Left forelimb (tissue), 1 donor: ENCODE measurements at places on chromosomes 6 and 20.

DNA sequence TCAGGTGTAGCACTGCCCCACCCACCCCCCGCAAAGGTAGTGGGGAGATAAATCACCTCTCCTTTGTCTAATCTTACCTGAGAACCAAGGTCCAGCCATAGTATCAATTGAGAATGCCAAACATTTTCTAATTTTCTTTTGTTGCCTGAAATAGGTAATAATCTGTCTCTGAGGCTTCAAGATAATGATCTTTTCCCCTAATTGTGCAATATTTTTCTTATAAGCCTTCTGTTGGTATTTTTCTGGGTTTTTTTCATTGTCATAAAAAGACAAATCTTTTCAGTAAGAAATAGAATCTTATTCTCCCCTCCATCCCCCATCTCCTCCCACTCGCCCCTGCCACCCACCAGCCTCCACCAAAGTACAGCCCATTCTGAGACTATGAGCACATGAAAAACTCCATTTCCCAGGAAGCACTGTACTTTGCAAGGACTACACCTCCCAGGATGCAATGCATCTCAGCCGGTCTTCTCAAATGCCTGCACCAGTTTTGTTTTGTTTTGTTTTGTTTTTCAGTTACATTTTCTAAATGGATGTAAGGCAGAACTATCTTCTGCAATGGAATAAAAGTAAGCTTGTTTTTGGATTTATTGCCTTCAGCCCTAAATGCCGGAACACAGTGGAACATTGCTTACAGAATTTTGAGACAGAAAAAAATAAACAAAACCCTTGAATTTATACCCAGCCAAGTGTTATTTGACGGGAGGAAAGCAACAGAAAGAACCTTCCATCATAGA, 268.0 kb downstream of the TFAP2A start:
- DNase-seq: no peak

- peak; percentile 79 for DNase-seq
Observed at GRCh38 chr6:53725791-53726575, 60.4 kb upstream of the KLHL31 start.

DNA sequence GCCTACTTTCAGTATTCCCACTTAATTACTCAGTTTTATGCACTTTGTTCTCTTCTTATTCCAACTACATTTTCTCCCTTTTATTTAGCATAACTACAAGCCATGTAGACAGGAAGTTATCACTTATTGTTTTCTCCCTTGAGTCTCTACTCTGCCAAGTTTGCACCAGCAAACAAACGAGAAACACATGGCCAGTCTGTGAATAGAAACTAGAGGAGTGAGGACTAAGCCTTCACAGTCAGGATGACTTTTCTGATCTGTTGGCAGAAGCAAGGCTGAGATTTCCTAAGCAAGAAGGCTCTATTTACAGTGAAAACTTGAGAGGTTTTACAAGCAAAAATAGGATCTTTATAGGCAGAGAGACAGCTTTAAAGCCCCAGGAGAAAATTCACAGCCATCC, 69.8 kb upstream of the TINAG start:
- DNase-seq: no peak

DNA sequence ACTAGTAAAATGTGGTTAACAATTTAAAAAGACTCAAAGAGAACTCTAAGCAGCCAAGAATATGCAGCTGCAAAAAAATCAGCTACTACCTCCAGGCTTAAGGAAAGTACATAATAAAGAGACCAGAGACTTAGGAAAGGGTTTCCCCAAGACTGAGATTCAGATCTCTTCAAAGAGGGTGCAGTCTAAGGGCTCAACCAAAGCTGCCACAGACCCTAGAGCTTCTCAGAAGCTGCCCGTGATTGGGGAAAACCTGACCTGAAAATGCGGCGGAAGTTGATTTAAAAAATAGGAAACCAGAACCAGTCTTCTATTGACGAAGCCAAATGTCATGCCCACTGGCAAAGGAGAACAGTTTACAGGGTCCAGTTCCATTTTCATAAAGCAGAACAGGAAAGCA, 516.8 kb upstream of the MARCKS start:
- DNase-seq: no peak

DNA sequence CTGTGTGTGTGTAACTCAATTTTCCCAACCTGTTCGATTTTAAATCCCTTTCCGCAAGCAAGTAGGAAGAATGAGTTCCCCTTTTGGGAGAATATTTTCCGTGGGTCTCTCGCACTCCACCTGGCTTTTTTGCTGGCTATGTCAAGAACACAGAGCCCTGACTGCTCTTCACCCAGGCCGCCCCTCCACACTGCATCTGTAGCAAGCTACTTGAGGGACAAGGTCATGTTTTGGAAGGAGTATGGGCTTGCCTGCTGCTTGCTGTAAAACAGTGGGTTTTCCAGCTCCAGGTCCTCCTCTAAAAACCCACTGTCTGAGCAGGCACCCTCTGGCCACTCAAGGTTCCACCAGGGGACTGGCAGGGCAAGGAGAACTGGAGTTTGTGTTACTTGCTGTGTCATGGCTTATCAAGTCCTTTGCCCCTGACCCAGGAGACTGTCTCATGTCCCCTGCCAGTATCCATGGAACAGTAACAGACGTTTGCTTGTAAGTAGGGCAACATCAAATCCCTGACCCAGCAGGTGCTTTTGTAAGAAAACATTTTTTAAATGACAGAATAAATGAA, 35.5 kb upstream of the SYNJ2 start:
- no peak for DNase-seq

- DNase-seq: no peak
Observed at GRCh38 chr6:138467901-138468300, 31.4 kb downstream of the NHSL1 start.

DNA sequence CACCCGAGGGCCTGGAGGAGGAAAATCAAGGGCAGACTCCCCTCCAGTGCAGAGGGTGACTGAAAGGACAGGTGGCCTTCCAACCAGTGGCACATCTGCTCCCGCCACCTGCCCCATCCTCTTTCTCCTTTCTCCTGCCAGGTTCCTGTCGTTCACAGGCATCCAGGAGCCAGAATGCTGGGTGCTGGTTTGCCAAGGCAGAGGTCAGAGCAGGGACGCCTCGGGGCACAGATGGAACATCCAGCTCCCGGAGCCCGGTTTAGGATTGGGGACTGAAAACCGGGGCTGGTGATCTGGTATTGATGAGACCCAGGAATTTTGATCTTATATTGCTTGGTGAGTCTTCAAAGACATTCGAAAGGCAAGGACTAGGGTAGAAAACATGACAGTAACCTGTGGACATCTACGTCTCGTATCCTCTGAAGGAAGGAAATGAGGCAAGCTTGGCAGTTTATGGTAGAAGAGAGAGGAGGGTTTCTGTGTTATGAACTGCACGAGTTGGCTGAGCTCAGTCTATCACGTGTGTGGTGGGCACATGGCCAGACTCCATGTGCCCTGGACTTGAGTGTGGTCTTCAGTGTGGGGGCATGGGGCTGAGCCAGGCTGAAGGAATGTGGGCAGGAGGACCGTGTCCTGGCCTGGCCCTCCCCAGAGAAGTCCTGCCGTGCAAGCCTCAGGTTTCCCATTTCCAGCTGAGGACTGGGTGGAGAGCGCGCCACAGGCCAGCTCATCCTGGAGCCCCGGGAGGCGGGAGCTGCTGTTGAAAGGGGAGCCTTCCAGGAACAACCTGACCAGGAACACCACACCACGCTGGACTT, 74.2 kb downstream of the IRF4 start:
- no peak for DNase-seq

DNA sequence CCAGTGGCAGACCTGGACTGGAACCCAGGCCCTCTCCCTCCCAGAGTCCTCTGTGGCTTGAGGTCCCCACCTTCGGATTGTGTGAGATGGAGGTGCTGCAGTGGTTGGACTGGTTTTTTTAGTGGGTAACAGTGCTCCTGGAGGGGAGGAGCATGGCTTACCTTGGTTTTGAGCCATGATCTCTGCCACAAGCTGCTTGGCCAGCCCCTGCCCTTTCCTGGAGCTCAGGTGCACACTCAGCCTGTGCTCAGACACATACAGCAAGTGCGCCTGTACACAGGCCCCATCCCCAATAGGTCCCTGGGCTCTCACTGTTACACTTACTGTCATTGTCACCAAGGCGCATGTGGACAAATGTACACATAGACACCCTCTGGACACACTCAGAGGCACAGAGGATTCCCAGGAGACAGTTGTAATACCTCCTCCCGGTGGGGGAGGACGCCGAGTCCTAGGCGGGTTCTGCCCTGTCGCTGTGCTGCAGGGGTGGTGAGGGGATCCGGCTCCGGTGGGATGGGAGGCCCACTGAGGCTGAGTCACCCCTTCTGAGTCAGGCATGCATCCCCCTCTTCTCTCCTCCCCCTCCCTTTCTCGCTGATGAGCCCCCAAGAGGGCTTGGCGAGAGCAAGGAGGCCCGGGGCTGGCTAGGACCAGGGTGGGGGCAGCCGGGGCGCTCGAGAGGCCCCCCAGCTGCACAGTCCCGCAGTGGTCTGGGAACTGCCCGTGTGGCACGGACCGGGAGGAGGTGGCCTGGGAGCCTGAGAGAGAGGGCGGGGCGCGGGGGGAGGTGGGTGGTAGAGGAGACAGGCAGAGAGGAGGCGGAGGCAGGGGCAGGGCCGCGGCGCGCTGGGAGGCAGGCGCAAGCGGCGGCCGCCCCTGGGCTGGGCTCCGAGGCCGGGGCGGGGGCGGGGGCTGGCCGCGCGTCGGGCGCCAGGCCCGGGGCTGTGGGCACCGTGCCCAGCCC, 522 bp upstream of the EPB41L1 start:
- DNase-seq: peak; percentile 86

GRCh38 chr20:25036331-25036936, 21.5 kb downstream of the ACSS1 start:
- no peak for DNase-seq

- no peak for DNase-seq
Observed at GRCh38 chr20:58296051-58296837, 13.3 kb upstream of the RAB22A start.

GRCh38 chr20:14576196-14576877, 238.9 kb upstream of the FLRT3 start:
- DNase-seq: no peak

- peak; percentile 62 for DNase-seq
Observed at GRCh38 chr6:107679457-107679856, 144.7 kb downstream of the SCML4 start.

- no peak for DNase-seq
Observed at GRCh38 chr6:18147160-18147559, 7.7 kb downstream of the TPMT start.

DNA sequence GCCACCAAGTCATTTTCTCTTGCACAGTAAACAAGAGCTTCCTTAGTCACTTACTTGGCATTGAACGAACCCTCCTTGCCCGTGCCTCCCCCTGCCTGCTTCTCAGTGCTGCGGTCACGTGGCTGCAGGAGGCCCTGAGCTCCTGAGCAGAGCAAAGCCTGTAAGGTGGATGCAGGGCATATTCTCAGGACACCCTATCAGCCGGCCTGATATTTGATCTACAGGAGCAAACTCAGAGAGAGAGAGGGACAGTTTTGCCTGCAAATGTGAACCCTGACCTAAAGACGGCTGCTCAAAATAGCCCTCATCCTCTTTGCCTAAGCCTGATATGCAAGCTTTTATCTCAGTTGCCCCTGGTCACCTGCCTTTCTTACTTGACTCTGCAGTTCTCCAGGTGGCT, 93.0 kb upstream of the POPDC3 start:
- no peak for DNase-seq

GRCh38 chr6:157184202-157185015, 138.9 kb downstream of the TMEM242 start:
- DNase-seq: peak; percentile 78

DNA sequence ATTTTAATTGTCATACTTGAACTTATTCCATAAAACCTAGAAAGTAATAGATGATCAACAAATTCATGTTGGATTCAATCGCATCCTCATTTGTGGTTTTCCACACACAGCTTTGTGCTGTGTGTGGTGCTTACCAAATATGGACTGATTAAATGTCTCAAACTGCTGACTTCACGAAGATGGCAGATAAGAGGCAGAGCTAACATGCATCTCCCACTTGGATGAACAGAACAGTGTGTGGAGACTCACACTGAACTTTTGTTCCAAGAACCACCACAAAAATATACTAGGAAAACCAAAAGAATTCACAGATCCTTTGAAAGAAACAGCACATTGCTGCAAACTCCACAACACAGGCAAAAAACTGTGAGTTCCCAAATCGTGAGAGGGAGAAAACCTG, 603.7 kb downstream of the TENT5A start:
- DNase-seq: no peak

DNA sequence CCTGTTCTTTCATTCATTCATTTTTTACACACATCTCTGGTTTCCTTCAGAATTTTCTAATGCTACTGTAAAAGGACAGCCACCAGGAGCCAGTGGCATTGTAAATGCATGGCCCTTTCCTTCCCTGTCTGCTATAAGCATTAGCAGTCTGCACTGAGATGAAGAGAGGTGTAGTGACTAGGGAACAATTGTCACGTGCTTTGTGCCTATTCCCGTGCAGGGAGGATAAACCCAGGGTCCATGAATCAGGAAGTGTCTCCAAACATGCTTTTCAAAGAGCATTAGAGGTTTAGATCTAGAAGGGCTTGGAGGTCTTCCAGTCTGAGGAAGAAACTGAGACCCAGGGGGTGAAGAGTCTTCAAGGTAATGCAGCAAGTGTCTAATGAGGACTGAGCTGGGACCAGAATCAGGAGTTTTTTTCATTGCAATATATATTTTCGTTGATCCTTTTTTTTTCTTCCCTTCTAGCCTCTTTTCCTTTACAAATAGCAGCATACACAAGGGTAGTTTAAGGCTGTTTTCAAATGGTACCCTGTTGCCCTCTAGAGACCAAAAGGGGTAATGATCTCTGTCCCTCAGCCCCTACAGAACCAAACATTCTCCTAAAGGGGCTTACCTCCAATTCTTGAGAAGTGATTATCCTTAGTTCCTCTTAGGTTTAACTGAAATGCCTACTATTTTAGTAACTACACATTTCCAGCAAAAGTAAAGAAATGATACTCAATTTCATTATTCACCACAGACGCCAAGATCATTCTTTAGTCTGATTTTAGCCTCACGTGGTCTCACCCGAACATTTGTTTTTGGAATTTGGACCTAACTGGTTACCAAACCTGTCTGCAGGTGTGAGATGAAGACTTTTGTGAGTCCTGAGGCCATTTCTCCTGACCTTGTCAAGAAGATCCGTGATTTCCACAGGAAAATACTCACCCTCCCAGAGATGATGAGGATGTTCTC, 6.6 kb downstream of the TRIM15 start:
- no peak for DNase-seq

DNA sequence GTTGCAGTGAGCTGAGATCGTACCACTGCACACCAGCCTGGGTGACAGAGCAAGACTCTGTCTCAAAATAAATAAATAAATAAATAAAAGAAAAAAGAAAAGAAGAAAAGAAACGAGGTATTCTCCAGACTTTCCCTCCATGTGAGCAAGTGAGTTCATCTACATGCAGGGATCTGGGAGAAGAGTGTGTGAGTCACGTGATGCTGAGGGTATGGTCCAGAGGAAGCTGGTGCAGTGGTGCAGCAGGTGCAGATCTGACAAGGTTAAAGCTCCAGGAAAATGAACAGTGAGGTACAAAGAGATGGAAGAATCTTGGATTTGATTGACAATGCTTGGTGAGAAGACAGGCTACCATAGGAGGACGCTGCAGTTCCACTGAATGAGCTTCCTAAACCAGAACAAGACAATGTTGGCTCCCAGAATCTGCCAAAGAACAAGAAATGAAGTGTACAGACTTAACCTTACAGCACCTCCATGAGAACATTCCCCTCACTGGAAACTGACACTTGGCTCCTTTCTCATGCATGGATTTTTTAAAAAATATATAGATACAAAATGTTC, 79.5 kb upstream of the BTBD3 start:
- no peak for DNase-seq

- no peak for DNase-seq
Observed at GRCh38 chr6:41901882-41902519, 6.8 kb upstream of the USP49 start.

GRCh38 chr6:21429291-21429690, 164.3 kb upstream of the SOX4 start:
- no peak for DNase-seq

GRCh38 chr20:40931410-40932044, 97.1 kb upstream of the TOP1 start:
- no peak for DNase-seq
